ENCODE measurements at places on chromosomes 1 and 21.

DNA sequence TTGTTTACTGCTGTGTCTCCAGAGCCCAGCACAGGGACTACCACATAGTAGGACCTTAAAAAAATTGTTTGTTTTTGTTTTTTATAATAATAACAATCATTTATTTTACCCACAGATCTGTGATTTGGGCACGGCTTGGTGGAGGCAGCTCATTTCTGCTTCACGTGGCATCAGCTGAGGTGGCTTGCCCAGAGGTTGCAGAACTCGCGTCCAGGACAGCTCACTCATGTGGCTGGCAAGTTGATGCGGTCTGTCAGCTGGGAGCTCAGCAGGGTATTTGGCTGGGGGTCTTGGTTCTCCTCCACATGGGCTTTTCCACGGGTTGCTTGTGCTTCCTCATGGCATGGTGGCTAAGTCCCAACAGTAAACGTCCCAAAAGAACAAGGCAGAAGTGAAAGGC, 2.9 kb upstream of the SYNC start:
- no peak for DNase-seq

DNA sequence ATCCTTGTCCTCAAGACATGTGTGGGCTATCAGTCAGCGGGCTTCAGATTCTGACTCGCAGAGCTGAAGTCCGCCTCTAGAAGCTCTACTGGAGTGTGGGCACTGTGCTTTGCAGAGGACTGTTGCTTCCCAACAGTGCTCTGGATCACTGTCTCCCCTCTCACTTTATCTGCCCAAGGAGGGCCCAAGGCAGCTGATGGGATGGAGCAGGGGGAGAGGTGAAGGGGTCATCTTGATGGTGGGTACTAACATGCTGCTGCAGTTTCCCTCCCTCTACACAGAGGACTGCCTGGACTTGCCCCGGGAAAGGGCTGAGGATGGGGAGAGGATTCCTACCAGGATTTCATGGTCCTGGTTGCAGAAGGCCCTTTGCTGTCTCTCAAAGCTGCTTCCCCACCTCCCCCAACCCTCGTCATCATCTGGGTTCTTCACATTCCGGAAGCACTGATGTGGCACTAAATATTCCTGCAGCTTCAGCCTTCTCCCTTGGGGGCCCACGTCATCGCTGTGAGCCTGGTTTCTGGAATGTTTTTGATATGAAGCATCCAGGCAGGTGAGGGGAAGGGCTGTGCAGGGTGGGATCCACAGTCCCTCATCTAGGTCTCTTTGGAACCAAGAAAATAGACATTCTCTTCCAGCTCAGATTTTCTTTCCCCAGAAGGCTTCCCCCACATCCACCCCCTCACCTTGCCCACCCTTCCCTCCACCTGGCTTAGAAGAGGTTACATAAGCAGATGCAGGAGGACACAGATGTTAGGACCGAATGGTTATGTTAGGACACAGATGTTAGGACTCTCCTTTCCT, 23.2 kb downstream of the NUAK2 start:
- no peak for DNase-seq

- no peak for DNase-seq
These were observed 85.2 kb downstream of the HHAT start for GRCh38 chr1:210413951-210414350.

DNA sequence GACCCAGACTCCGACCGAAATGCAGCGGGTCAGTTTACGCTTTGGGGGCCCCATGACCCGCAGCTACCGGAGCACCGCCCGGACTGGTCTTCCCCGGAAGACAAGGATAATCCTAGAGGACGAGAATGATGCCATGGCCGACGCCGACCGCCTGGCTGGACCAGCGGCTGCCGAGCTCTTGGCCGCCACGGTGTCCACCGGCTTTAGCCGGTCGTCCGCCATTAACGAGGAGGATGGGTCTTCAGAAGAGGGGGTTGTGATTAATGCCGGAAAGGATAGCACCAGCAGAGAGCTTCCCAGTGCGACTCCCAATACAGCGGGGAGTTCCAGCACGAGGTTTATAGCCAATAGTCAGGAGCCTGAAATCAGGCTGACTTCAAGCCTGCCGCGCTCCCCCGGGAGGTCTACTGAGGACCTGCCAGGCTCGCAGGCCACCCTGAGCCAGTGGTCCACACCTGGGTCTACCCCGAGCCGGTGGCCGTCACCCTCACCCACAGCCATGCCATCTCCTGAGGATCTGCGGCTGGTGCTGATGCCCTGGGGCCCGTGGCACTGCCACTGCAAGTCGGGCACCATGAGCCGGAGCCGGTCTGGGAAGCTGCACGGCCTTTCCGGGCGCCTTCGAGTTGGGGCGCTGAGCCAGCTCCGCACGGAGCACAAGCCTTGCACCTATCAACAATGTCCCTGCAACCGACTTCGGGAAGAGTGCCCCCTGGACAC, 534 bp downstream of the C1orf56 start:
- DNase-seq = no peak
